Activated CD4-positive, alpha-beta T cell treated with anti-CD3 and anti-CD28 coated beads, Interleukin-2, amount 10 ng/mL, durations not matched to agents 24 days and 14 days (primary cell): ENCODE measurements at places on chromosomes 16 and 17. TPM values are rescaled to one million over a fixed set of nuclear protein-coding genes. Genes with fewer than 3 reads are reported as not detected.

GRCh38 chr16:71762186-71762585 is 37.7 kb upstream of the PHLPP2 start:
- DNase-seq = no peak

DNA sequence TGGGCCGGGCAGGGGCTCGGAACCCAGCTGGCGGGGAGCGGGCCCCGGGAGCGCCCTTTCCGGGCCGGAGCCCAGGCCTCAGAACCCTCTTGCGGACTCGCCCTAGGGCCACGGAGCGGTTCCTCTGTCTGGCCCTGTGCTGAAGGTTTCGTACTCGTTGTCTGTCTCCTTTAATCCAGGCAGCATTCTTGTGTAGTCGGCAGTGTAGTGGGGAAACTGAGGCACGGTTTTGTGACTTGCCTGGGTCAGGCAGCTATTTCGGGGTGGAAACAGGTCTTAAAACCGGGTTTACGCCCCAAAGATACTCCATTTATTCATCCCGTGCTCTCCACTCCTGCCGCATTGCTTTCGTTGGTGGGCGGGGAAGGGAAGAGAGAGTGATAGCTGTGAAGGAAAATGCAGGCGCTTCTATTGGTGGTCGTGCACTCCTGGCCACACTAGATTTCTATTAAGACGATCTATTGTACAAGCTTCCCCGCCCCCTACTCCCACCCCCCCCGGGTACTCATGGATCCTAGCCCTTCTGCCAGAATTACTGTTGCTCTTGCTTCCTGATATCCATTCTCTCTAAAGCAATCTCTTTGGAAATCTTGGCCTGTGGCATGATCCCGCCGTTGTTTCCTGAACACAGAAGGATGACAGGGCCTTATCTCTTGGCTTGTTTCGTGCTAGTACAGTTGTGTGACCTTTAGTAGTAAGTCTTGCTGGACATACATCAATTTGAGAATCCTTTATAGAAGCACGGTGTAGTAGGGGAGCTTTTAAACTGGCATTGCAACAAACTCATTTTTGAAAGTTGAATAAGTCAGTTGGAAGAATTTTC is 751 bp downstream of the DCAF7 start:
- no peak for DNase-seq

DNA sequence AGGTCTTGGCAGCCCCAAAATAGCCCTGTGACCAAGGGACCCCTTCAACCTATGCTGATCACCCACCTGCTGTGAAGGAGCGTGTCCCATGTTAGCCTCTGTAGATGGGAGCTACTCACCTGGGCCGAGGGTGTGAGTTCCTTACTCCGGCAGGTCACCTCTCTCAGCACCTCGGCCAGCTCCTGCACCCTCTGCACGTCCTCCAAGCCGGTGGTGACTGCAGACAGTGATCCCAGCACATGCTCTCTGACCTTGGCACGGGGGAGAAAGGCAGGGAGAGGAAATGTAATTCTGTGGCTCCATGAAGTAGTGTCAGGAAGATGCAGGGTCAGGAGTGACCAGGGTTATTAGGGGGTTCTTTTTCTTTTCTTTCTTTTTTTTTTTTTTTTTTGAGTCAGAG is 67.7 kb upstream of the BCO1 start:
- no peak for DNase-seq

GRCh38 chr17:3963237-3964201 is 718 bp downstream of the ATP2A3 start:
- peak; percentile 91 for DNase-seq

- DNase-seq = no peak
Measured at GRCh38 chr17:40606548-40607353, 40.9 kb downstream of the SMARCE1 start.

TP53TG3 gene
- not detected in 2 replicates for total RNA-seq

DNA sequence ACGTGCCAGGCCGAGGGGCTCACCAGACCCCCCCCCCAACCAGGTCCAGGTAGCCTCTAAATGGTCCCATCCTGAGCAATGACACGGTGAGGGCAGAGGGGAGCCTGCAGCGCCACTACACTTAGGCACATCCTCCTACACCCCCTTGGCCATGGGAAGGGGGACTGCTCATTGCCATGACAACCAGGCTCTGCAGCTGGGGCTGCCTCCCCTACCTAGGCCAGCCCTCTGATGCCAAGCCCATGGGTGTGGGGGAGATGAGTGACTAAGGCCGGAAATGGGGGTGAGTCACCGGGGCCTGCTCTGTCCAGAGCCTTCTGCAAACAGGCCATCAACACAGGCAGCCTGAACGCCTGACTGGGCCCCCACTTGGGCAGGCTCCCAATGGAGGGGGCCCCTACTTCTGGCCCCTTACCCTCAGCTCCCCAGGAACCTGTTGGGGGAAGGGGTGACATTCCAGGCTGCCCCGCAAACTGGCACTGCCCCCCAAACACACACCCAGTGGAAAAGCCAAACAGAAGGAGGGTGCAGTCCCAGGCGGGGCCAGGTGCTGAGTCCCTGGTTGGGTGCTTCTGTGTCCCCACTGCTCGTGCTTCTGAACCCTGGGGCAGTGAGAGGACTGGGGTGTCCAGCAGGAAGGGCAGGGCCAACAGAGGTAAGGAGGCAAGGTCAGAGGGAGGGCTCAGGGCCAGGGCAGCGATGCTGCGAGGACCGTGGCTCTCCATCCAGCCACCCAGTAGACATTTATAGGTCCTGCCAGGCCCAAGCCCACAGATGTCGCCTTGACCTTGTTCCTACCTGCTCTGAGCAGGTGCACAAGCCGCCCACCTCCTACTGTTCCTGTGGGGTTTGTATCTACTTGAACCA is 8.2 kb downstream of the PLCD3 start:
- no peak for DNase-seq

GRCh38 chr17:71849783-71850768 is 270.7 kb upstream of the SOX9 start:
- DNase-seq = no peak
